ENCODE measurements at places on chromosomes 3 and 15.

DNA sequence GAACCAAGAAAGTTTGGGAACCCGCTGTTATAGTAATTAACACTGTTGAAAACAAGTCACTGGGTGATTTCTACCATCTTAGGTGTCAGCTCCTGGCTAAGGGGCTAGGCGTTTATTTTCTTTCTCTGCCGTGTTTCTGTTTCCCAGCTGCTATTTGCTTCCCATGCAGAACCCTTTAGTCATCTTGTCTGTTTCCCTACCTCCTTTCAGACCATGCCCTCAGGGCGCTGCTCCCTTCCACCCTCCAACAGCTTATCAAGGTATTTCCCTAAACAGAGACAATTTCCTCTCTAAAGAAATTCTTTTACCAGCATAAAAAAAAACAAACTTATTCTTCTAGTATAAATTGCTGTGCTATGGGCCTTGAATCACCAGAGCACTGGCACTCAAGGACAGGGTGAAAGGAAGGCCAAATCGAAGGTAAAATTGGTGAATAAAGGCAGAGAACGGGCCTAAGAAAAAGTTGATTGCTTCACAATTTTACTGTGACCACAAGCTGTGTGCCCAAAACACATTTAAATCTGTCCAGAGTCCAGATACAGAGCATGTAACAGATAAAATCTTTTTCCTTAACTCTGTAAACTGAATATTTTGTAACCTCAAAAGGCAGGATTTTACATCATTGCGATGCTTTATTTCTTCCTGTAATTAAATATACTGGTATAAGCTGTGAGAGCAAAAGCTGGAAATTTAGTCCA, 319.2 kb downstream of the ZNF621 start:
- no peak for DNase-seq

GRCh38 chr15:52493968-52494367, 34.7 kb downstream of the MYO5A start:
- DNase-seq: no peak

GRCh38 chr15:23095796-23096195, 40.8 kb downstream of the GOLGA6L1 start:
- no peak for DNase-seq

GRCh38 chr15:70236341-70237086, 138.8 kb upstream of the TLE3 start:
- DNase-seq: no peak

DNA sequence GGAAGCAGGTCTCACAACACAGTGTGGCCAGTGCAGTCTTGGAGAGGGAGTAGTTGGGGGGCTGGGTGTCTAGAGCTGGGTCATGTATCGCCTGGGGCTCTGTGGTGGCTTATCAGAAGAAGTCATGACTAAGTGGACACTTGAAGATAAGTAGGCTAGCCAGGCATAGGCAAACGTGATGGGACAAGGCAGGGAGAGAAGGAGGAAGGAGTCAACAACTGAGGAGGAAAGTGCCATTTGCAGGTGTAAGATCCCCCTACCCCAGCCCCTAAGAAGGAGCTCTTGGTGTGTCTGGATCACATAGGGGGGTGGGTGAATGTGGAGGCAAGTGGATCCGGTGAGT, 352.3 kb downstream of the LRTM1 start:
- DNase-seq: no peak

DNA sequence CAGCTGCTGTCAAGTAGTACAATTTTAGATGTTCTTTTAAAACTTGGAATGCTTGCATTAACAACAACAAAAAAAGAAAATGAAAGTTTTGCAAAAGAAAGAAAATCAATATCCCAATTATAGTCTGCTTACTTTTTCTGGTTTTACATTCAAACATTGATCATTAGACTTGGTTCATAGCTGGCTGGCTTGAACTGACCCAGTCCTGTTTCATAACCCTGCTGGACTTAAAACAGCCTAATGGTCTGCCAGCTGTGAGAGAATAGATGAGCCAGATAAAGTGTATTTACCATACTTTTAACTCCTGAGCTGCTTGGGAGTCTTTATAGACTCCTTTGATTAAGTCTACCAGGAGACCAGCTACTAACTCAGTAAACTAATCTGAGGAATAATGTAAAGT, 59.2 kb downstream of the PIAS1 start:
- DNase-seq: no peak

GRCh38 chr3:52769786-52770455, 819 bp downstream of the NEK4 start:
- no peak for DNase-seq

GRCh38 chr15:78396976-78397375, 41.0 kb upstream of the IREB2 start:
- DNase-seq: no peak

GRCh38 chr15:35290301-35290721, 205.2 kb upstream of the NANOGP8 start:
- no peak for DNase-seq

DNA sequence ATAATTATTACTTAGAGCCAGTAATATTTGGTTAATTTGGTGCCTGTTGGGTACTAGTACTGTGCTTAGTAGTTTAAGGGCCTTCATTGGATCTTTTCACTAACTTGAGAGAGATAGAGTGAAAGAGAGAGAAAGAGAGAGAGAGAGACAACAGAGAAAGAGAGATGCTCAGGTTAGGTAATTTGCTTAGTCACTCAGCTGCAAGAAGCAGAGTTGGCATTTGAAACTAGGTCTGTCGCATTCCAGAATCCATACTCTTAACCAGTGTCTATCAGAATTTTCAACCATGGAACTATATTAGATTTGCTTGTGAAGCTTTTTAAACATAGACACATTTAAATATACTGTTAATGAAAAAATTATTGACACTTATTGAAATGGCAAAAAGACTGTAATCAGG, 31.1 kb upstream of the NUDT16 start:
- DNase-seq: no peak

GRCh38 chr3:23785882-23786281, 19.9 kb upstream of the UBE2E1 start:
- DNase-seq: no peak

- no peak for DNase-seq
These were observed 267.2 kb downstream of the GABRG3 start for GRCh38 chr15:27238209-27238608.

GRCh38 chr15:24955531-24955921, 739 bp downstream of the SNRPN start:
- DNase-seq: no peak

GRCh38 chr3:138455801-138456716, 21.6 kb downstream of the ESYT3 start:
- DNase-seq: no peak
